ENCODE measurements at places on chromosomes 5 and 9.

GRCh38 chr5:51832934-51833470 is 449.8 kb downstream of the ISL1 start:
- no peak for DNase-seq

GRCh38 chr9:77305622-77306400 is 128.5 kb downstream of the VPS13A start:
- DNase-seq, result no peak

DNA sequence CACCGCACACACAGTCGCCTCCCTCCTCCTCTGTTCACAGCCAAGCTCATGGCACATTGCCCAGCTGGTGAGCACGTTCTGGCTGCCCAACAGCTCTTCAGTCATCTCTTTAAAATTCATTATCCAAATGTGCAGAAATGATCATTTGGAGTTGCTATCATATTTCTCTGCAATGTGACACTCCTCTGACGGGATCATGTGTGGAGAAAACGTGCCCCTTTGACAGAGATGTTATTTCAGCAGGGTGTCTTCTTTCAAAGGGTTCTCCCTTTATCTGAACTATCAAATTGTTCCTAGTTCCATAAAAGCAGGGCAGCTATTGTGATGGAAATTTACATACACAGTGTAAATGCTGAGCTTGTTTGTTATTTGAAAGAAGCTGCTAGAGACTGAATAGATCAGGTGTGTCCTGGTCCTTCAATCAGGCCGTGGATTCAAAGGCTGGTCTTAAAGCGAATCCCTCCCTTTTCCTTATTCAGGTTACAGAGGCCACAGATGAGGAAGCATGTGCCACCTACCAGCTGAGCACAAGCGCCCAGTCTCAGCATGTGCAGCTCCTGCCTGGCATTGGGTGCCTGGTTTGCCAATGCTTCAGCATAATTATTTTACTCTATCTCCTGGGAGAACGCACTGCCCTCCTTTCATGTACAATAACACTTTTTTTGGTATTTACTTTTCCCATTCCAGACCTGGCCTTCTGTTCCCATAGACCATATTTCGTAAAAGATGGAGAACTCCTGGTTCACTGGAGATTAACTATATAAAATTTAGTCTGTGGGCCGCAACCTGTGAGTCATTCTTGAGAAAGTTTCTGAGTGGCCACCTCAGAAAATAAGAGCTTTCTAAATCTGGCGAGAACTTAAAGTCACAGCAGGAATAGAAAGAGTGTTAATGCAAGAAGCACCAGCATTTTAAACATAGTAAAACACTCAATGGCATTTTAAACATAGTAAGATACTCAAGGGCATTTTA is 433.7 kb downstream of the ENC1 start:
- no peak for DNase-seq

- DNase-seq, result no peak
These were observed 48.9 kb downstream of the COL27A1 start for GRCh38 chr9:114204265-114204664.

GRCh38 chr9:21715408-21715807 is 87.0 kb upstream of the MTAP start:
- no peak for DNase-seq

DNA sequence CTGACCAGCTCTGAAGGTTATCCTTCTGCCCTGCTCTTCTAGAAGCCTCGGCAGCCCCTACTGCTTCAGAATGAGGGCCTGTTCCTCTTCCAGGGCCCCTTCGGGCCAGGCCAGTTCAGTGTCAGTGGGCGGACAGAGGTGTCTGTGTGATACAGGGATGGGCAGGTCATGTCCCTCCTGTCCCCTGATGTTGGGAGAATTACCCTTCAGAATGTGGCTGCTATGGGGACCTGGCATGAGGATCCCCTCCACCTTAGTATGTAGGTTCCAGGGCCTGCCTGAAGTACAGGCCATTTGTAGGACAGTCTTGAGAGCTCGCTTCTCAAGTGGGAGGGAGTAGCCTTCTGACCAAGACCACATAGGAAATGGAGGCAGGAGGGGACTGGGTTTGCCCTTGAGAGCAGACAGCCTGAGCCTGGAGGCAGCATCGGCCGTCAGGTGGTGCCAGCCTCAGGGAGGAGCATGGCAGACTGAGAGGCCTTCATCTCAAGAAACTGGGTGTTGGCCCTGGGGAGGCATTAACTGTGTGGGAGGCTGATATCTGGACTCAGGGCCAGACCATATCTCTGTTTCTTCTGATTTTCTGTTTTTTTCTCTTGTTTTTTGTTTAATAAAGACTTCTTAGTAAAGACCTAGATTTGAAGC is 32.0 kb downstream of the ANGPTL2 start:
- DNase-seq, result no peak

DNA sequence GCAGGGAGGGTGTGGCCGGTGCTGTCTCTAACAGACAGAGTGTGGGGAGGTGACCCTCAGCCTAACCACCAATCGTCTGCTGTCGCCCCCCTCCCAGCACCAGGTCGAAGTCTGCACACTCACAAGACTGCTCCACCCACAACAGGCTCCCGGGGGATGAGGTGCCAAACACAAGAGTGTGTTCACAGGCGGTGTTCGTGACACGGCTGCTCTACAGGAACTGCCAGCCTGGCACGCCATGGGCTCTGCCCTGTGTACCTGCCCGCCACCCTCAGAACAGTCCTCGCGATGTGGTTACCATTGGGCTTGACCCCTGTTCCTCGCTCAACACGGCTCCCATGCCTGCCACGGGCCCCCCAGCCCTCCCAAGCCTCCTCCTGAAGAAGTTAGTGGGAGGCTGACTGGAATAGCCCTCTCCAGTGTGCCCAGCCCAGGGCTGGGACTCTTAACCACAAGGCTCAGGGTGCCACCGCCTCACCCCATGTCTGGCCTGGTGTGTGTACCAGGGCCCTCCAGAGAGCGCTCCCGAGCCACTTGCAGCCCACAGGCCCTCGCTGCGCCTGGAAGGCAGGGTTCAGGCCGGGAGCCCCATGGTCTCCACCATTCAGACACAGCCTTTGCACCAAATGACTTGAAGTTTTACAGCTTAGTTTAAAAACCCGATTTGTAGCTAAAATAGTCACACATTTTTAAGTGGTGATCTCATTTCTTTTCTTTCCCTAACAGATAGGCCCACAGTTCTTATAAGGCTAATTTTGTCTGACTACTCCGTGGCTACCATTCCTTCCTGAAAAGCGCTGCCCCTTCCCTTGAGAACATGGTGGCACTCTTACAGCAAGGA is 102.5 kb downstream of the CAMSAP1 start:
- no peak for DNase-seq

- DNase-seq, result no peak
These were observed 1644.5 kb upstream of the NUDT12 start for GRCh38 chr5:105207066-105207465.

GRCh38 chr5:73039082-73039481 is 81.3 kb upstream of the TMEM171 start:
- peak; percentile 17 for DNase-seq

DNA sequence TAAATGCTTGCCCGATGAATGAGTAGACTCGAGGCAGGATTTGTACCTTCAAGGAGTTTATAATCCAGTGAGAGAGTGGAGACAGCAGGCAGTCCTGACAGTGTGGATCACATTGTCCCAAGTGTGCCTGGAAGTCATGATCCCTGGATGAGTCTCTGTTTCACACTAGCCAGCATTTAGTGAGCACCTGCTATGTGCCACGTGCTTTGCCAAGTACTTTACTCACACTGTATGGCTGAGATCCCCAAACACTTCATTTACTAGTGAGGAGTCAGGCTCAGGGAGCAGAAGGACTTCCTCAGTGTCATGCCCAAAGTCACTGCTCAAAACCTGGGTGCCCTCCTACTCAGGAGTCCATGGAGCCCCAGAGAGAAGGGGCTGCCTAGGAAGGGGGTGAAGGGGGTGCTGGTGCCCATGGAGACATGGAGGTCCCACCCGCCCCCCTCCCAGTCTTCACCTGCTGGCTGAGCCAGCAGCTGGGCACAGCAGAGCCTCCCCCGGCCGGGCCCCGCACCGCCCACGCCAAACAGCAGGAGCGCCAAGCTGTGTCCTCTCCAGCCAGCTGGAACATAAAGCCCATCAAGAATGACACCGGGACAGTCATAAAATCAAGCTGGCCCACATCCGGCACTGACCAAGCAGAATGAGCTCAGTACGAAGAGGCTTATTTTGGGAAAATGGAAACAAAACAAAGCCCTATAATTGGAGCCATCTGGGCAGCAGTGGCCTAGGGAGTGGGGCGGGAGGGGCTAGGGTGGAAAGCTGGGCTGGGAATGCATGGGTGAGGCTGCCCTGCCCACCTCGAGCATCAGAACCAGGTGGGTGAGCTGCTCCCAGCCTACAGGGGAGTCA is 10.6 kb downstream of the LAMC3 start:
- no peak for DNase-seq

GRCh38 chr5:90338712-90339372 is 70.7 kb downstream of the CETN3 start:
- no peak for DNase-seq

DNA sequence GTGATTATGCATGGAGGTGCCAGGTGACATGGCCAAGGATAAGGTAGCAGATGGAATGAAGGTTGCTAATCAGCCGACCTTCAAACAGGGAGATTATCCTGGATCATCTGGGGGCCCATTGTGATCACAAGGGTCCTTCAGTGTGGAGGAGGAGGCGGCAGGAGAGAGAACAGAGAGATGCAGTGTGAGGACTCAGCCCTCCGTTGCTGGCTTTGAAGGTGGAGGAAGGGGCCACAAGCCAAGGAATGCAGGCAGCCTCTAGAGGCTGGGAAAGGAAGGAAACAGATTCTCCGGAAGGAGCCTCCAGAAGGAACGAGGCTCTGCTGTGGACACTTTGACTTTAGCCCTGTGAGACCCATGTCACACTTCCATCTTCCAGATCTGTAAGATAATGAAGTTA is 27.4 kb upstream of the EEIG1 start:
- no peak for DNase-seq

Measured in hematopoietic multipotent progenitor cell treated with erythropoietin and hydrocortisone succinate and interleukin-3 and kit ligand, for 17 days (in vitro differentiated cells).